Smooth muscle cell of bladder (primary cell): ENCODE measurements at places on chromosomes 12 and 14. TPM values are rescaled to one million over a fixed set of nuclear protein-coding genes. Genes with fewer than 3 reads are reported as not detected.

The CCDC196 gene
- not detected in 2 replicates for total RNA-seq

The ADCY6 gene
- 41.0 and 43.7 TPM in 2 replicates for total RNA-seq

The TMEM116 gene
- total RNA-seq = 9.2 and 14.1 TPM in 2 replicates

The POTEG gene
- not detected in 2 replicates for total RNA-seq
